ENCODE measurements at places on chromosomes 7 and 10.
A peak's percentile ranks its signal among the peaks of the same experiment; 100 is the strongest.

GRCh38 chr10:89025453-89025852 is 34.9 kb downstream of the FAS start:
- DNase-seq, result no peak

- peak; percentile 25 for DNase-seq
These were observed 675 bp upstream of the SCD start for GRCh38 chr10:100346351-100346764.

- no peak for DNase-seq
These were observed 12.4 kb upstream of the ZNF777 start for GRCh38 chr7:149473251-149473650.

- no peak for DNase-seq
These were observed 32.4 kb downstream of the SEMA3D start for GRCh38 chr7:85154282-85154937.

- no peak for DNase-seq
These were observed 72.3 kb upstream of the APBB1IP start for GRCh38 chr10:26365681-26366358.

DNA sequence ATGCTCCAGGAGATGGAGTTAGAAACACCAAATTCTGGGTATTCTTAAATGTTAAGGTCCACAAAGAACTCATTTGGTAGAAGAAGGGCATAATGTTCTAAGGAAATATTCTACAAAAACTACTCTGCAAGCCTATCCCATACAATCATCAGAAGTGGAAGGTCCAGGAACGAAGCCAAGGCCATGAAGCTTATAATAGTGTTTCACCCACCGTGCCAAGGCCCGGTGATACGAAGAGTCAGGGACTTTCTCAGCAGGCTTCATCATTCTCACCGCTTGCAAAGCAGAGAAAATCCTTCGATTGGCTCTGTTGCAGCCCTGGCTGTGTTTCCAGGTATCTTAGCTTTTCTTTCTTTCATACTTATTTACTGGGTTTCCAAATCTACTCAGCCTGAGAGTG is 351.9 kb upstream of the CELF2 start:
- DNase-seq, result no peak

GRCh38 chr7:117405519-117405918 is 21.8 kb downstream of the ASZ1 start:
- no peak for DNase-seq

- no peak for DNase-seq
These were observed 1035.1 kb downstream of the CNTNAP2 start for GRCh38 chr7:147151661-147152060.

DNA sequence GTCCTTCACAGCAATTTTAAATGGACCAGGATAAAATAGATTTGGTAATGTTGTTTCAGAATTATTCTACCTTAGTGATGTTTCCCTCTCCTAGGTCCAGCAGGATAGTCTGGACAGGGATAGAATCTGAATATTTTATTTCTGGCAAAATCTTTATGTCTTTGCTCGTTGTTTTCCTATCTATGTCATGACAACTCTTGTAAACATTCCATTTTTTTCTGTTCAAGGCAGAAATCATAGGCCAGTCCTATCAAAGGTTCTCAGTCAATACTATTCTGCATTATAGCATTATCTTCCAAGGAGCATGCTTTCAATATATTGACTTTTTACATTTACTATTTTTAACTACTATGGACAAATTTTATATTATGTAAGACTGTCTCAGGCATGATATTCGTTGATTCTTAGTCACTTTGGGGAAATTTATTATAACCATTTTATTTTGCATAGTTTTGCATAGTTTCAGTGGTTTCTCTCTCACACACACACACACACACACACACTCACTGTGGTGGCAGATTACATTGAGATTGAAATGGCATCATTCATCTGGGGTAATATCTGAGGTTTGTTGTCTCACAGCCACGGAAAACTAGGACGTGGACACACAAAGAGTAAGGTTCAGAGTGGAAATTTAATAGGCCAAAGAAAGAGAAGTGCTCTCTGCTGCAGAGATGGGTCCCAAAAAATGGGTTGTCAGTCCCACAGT is 17.2 kb downstream of the TAS2R60 start:
- DNase-seq, result no peak

GRCh38 chr7:155665079-155665956 is 20.9 kb downstream of the RBM33 start:
- no peak for DNase-seq

DNA sequence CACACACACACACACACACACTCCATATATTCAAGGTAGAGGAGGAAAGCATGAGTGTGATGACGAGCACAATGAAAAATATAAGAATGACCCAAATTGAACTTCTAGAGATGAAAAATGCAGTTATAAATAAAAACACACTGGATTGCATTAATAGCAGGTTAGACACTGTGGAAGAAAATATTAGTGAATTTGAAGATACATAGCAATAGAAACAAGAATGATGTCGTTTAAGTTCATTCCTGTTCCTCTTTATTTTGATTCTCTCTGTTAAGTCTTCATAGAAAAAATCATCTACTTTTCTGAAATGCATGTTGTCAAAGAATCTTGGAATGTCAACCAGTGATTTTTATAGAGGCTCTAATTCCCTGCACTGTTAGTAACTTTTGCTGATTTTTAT is 78.4 kb downstream of the BTAF1 start:
- DNase-seq, result no peak

- no peak for DNase-seq
These were observed 26.6 kb downstream of the FGF8 start for GRCh38 chr10:101749047-101750016.

DNA sequence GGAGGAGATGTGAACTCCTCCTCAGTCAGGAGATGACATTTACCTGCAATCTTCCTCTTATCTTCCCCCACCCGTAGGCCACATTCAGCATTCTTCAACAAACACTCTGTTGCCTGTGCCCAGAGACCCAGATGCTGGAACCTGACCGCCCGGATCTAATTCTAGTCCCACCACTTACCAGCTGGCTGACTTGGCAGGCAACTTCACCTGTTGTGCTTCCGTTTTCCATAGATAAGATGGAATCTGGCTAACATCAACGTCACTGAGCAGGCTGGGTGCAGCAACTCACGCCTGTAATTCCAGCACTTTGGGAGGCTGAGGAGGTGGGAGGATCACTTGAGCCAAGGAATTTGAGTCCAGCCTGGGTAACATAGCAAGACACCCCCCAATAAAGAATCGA is 21.3 kb upstream of the FXYD4 start:
- DNase-seq, result no peak

All from stimulated activated CD8-positive, alpha-beta memory T cell treated with anti-CD3 and anti-CD28 coated beads, Interleukin-4, amount 100 ng/mL, for 1 hour (primary cell).